Gastroesophageal sphincter (tissue), 4 donors: ENCODE measurements at places on chromosomes 11 and 22.

DNA sequence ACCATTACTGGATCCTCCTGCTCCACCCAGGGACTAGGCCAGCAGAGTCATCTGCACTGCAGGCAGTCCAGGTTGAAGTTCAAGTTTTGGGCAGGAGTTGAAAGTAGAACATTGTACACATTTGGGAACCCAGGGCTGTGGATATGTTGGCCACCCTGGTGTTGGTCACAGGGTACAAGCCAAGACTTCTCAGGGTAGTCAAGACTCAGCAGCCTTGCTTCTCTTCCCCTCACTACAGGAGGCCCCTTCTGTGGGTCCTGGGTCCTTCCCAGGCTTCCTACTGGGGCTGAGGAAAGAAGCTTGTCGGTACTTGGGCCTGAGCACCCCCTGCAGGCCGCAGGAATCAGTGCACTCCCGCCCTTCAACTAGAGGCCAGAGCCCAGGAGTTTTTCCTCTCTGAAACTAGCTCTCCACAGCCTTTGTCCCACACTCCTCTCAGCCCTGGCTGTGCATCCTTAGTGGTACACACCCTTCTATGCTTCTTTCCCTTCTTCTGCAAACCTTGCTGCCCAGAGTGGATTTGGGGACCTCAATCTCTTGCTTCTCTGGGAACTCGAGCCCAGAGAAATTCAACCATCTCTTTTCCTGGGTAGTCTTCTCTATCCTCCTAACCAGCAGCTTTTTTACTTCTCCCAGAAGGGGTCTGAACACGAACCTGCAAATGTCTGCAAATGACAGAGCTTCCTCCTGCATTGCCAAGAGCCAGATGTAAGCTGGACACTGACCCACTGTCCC, 2.6 kb upstream of the HPX start:
- ATAC-seq: peak; percentile 81

- ATAC-seq: no peak
Observed at GRCh38 chr11:63240098-63240497, 3.3 kb downstream of the SLC22A25 start.

DNA sequence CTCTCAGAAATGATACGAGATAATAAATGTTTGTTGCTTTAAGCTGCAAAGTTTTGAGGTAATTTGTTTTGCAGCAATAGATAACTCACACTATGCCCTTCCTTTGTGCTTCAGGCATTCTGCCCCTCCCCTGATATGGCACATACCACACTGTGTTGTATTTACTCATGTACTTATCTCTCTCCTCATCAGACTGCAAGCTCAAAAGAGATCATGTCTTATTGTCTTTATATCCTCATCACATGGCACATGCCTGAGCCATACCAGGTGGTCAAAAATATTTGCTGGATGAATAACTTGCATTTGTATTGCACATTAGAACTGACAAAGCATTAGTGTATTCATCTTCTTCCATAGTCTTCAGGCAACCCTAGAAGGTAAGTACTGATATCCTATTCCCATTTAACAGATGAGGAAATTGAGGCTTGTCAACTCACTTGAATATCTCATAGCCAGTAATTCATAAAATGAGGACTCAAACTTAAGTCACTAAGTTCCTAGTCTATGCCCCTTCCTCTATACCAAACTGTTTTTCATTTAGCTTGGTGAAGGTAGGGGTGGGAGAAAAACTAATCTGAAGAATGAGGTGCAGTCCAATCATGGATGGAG, 83.9 kb upstream of the EED start:
- no peak for ATAC-seq

GRCh38 chr11:27088353-27088752, 47.7 kb downstream of the BBOX1 start:
- ATAC-seq: no peak

GRCh38 chr22:38243007-38243765, 29.6 kb downstream of the TMEM184B start:
- no peak for ATAC-seq

GRCh38 chr11:96708219-96708878, 318.5 kb downstream of the JRKL start:
- ATAC-seq: no peak

- no peak for ATAC-seq
Observed at GRCh38 chr22:37824674-37825641, 1.8 kb downstream of the GALR3 start.

DNA sequence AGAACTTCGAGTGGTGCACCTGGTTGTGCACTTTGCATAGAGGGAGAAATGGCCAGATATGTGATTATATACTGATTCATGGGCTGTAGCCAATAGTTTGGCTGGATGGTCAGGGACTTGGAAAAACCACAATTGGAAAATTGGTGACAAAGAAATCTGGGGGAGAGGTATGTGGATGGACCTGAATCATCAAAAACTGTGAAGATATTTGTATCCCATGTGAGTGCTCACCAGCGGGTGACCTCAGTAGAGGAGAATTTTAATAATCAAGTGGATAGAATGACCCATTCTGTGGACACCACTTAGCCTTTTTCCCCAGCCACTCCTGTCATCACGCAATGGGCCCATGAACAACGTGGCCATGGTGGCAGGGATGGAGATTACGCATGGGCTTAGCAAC, 48.0 kb upstream of the NARS2 start:
- no peak for ATAC-seq

DNA sequence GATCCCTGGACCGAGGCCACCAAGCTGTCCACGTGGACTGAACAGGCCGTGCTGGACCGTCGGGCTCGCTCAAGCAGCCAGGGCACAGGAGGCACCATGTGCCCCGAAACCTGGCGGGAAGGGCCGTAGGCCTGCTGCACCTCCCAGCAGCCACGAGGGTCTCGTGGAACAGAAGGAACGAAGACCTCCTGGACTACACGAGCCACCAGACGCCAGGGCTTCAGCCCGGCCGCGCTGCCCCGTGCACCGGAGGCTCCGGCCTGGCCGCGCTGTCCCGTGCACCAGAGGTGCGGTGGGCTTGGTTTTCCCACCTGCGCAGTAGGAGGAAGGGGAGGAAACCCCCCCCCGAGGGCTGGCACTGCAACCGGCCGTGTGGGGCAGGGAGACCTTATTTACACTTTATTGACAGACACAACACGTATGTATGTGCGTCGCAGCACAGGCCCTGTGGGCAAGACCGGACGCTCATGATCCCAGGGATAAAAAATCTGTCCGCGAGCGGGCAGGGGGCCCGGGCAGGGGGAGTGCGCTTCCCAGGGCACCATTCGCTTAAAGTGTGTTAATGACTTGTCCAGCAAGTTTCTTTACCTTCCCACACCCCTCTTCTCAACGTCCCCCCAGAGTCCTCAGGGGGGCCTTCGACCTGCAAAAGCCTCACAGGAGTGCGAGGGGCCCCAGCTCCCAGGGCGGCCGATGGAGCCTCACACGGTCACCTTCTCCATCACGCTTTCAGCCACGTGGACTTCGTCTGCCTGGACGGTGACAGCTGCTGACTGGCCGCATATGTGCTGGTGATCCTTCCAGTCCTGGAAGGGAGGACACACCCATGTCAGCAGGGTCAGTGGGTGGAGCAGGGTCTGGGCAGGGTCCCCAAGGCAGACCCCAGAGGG, 7.0 kb downstream of the DRD4 start:
- ATAC-seq: no peak

GRCh38 chr11:102177974-102178631, 67.9 kb downstream of the YAP1 start:
- ATAC-seq: peak; percentile 91

DNA sequence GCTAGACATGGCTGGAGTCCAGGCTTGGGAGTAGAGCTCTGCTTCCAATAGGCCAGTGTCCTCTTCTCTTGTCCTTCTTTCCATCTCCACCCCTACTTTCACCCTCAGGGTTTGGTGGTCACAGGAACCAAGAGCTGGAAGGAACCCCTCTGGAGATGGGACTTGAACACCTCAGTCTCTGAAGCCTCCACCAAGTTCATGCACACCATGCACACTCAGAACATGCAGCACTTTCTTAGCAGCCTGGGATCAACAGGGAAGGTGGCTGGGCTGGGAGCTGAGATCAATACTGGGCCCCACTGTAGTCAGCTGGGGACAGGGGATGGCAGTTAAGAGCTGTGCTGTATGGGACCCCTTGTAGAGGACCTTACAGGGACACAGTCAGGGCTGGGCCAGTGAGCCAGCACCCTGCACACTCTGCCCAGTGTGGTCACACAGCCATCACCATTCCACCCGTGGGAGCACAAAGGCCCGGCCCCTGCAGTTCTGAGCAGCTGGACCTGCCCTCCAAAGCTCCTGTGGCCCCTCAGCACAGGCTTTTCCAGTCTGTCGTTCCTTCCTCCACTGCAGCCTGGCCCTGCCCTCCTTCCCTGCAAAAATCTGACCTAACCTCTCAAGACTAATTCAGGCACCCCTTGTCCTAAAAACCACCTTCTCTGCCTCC, 47.7 kb downstream of the GAB4 start:
- no peak for ATAC-seq

GRCh38 chr11:28146123-28146751, 38.0 kb downstream of the METTL15 start:
- peak; percentile 58 for ATAC-seq

DNA sequence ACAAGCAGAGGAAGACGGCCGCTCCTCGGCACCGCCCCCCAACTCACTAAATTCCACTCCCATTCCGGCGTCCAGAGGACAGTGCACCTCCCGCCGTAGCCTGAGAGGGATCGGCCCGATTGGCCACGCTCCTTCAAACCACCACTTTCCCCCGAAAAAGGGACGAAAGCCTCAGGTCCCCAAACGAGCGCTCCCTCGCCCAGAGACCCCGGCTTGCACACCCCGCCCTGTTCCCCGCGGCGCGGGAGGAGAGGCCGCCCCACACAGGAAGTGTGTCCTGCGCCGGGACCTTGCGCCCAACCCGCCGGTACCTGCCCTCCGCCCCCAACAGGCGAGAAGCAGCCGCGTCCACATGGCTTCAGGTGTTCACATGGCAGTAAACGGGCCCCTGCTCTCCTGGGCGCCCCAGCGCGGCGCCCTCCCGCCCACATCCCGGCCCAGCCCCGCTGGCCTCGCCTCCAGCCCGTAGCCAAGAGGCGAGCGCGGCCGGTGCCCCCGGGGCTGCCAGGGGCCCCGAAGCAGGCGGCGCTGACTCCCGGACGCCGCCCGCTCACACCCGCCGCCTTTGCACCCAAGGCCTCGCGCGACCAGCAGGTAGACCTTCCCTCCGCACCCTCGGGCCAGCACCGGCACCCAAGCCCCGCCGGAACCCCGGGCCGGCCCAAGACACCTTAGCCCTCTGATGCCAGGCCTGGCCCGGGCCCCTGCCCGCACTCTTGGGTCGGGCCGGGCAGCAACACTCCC, 849 bp downstream of the TCF20 start:
- ATAC-seq: peak; percentile 26

DNA sequence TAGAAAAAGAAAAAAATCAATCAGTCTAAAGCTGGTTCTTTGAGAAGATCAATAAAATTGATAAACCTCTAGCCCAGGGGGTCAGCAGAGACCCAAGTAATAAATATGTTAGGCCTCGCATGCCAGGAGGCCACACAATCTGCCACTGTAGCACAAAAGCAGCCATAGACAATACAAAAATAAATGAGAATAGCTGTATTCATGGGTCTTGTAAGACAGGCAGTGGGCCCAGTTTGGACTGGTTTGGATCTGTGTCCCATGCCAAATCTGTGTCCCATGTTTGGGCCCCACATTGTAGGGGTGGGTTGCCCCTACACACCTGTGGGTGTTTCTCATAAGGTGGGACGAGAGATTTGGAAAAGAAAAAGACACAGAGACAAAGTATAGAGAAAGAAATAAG, 6.6 kb upstream of the PLAAT4 start:
- ATAC-seq: no peak

DNA sequence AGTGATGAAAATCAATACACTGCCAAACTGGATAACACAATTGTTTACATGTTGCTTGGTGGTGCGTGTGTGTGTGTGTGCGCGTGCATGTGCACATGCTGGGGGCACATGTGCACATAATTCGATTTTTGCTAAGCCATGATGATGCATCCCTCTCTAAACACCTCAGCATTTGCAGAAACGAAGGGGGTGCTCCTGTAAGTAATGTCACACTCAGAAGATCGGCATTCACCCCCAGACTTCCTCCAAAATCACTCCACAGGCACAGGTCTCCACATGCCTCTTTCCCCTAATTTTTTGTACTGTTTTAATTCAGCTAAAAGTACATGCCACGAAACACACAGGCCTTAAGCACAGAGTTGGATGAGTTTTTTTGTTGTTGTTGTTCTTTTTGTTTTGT, 341.5 kb downstream of the SHANK2 start:
- ATAC-seq: no peak
